MCF 10A (cell line): ENCODE measurements at places on chromosomes 11 and 22. TPM values are rescaled to one million over a fixed set of nuclear protein-coding genes. Genes with fewer than 3 reads are reported as not detected.

GRCh38 chr11:14783788-14784187 lies 108.2 kb downstream of the CYP2R1 start:
- DNase-seq = no peak
- peaks cover 46% of the 10 kb centered on the region for H3K27me3 ChIP-seq
- no peak overlapping the region for H3K4me3 ChIP-seq
- H3K4me1 ChIP-seq = no peaks in the 10 kb centered on the region

DNA sequence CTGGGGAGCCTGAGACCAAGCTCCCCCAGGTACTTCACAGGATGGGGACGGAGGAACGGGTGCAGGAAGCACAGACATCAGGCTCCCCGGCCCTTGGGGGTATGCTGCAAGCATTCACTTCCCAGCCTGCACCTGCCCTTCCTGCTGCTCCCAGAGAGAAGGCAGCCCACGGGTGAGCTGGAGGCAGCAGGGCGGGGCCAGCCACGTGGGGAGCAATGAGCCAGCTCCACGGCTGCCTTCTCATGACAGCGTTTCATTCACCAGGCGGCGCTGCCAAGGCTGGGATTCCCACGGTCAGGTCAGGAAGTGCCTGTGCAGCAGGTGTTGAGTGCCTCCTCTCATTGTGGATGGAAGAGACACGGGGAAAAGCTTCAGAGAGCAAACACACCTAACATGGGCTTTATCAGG lies 14.5 kb upstream of the PHLDA2 start:
- no peak for DNase-seq
- peaks cover 49% of the 10 kb centered on the region for H3K36me3 ChIP-seq
- H3K27me3 ChIP-seq = no peaks in the 10 kb centered on the region
- no peak overlapping the region for H3K4me3 ChIP-seq
- no peaks in the 10 kb centered on the region for H3K4me1 ChIP-seq

Gene SBF2
- total RNA-seq = 28.3 and 28.7 TPM in 2 replicates

DNA sequence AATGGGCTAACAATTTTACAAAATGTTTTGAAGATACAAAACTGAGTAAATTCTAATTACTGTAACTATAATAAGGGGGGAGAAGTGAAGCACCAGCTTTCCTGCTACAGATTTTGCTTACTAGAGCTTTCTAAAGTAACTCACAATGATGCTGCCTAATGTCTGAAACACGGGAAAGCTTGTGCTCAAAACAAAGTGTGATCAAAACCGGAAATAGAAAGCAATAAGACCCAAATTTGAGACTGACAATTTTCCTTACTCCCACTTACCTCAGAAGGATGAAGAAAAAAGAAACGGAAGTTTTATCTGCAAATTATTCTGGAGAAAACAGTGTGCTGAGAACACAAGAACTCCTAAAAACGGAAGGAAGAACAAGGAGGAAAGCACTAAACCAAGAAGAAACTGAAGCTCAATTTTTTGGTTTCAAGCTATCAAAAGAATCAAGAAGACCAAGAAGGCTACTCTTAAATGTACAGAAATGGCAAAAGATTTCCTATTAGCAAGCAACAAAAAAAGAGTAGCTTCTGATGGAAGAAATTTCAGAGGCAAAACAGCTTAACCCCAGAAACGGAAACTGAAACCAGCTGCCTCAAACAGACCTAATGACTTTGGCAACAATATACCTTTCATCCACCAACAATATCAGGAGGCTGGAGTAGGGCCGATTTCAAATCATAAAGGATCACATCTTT lies 33.4 kb downstream of the AMBRA1 start:
- peak overlapping the region; percentile 76 for H3K4me3 ChIP-seq
- H3K4me1 ChIP-seq = peaks cover 39% of the 10 kb centered on the region
- peak; percentile 54 for DNase-seq
- H3K27ac ChIP-seq = peak overlapping the region; percentile 94

DNA sequence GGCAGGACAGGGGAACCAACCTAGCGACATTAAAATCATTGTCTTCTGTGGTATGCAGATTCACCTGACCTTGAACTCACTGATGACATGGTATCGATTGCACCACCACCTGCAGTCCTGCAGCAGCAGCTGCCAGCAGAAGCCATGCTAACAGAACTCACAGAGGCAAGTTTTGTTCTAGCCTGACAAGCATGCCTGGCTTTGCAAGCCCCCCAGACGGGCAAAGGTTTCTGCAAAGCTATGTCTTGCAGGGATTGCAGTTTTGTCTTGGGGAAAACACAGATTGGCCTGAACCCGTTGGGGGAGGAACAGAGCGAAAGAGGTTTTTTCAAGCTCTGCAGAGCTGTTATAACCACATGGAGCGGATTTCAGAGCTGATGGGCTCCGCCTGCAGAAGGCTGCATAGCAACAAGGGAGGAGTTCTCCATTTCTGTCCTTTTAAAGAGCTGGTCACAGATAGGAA lies 221.0 kb downstream of the HIPK3 start:
- H3K27ac ChIP-seq = no peak overlapping the region
- no peak for DNase-seq
- no peak overlapping the region for H3K4me3 ChIP-seq
- H3K27me3 ChIP-seq = peaks cover 16% of the 10 kb centered on the region
- no peaks in the 10 kb centered on the region for H3K4me1 ChIP-seq

GRCh38 chr22:36177160-36177559 lies 16.6 kb upstream of the APOL3 start:
- no peaks in the 10 kb centered on the region for H3K4me1 ChIP-seq
- no peak for DNase-seq
- H3K27me3 ChIP-seq = no peaks in the 10 kb centered on the region
- H3K36me3 ChIP-seq = no peaks in the 10 kb centered on the region

DNA sequence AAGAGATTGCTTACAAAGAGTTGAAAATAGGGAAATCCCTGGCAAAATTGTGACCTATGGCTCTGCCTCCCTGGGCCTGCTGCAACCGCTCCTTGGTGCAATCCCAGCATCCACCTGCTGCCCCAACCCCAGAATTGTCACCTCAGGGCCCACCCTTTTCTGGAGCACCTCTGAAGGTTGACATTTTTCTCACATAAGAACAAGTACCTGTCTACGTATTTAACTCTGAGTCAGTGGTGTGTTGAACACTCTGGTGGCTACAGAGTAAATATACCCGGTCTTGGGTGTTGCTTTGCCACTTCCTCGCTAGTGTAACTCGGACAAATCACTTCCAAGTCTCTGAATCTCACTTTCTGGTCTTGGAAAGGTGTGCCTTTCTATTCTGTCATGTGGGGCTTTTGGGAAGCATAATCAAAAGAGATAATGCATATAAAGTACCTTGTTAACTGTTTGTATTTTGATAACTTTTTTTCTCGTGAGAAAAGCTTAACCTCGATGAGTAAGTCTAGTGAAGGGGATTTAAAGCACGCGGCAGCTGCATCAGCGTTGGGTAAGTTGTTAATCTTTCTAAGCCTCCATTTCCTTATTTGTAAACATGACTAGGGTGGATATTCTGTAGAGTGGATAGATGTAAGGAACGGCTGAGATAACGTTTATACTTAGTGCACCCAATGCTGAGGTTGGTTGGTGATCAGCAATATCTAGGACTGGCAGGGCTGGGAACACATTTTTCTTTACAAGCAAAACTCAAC lies 881.2 kb downstream of the OPCML start:
- H3K4me1 ChIP-seq = no peaks in the 10 kb centered on the region
- no peak overlapping the region for H3K4me3 ChIP-seq
- no peaks in the 10 kb centered on the region for H3K27me3 ChIP-seq
- no peak overlapping the region for H3K27ac ChIP-seq
- no peak for DNase-seq

GRCh38 chr11:78290293-78291176 lies 101.8 kb downstream of the USP35 start:
- H3K4me1 ChIP-seq = peaks cover 30% of the 10 kb centered on the region
- H3K27ac ChIP-seq = peak overlapping the region; percentile 95
- peak; percentile 96 for DNase-seq
- no peaks in the 10 kb centered on the region for H3K27me3 ChIP-seq
- peak overlapping the region; percentile 46 for H3K4me3 ChIP-seq

DNA sequence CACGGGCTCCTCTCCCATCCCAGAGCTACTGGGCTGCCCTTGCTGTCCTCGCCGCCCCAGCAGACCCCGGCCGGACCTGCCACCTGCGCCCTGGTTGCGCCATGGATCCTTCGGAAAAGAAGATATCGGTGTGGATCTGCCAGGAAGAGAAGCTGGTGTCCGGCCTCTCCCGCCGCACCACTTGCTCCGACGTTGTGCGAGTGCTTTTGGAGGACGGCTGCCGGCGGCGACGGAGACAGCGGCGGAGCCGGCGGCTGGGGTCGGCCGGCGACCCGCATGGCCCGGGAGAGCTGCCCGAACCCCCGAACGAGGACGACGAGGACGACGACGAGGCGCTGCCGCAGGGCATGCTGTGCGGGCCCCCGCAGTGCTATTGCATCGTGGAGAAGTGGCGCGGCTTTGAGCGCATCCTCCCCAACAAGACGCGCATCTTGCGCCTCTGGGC lies 382 bp downstream of the RASSF10 start:
- DNase-seq = no peak
- peaks cover 21% of the 10 kb centered on the region for H3K27me3 ChIP-seq
- H3K27ac ChIP-seq = no peak overlapping the region
- no peaks in the 10 kb centered on the region for H3K36me3 ChIP-seq

GRCh38 chr11:17578296-17578695 lies 31.2 kb downstream of the OTOG start:
- H3K27me3 ChIP-seq = peaks cover 34% of the 10 kb centered on the region
- no peak for DNase-seq
- H3K4me1 ChIP-seq = no peaks in the 10 kb centered on the region

DNA sequence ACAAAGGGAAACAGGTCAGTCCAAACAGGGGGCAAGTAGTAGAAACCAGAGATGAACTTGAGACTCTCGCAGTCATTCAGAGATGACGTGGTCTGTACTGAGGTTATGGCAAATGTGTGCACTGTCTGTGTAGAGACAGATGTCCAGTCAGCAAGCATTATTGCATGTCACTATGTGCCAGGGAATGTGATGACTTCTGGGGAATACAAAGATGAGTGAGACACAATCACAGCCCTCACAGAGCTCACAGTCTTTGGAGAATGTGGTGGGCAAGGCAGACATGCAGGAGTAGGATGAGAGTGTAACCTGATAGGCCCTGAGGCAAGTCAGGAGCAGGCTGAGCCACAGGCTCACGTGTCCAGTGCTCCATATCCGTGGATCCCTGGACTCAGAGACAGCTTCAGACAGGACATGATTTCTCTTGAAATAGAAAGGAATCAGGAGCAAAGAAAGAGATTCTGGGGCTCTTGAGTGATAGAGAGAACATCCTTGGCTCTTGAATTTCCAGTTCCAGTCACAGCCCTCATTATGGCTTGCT lies 550.7 kb downstream of the ETS1 start:
- DNase-seq = no peak
- peaks cover 24% of the 10 kb centered on the region for H3K4me1 ChIP-seq
- no peaks in the 10 kb centered on the region for H3K27me3 ChIP-seq
- no peak overlapping the region for H3K27ac ChIP-seq

DNA sequence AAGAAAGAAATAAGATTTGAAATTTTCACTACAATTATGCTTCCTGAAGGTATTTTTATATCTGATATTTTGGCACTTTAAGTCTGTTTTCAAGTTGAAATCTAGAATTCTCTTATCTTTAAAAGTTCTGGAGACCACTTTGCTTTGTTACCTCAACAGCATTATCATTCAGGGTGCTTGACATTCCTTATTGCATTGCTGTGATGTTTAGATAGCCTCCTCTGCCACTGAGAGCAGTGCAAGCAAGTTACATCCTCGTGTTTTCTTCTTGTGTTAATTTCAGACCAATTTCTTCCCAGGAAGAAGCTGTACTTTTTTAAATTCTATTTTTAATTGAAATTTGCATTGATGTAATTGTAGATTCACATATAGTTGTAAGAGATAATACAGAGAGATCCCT lies 333.9 kb upstream of the KIRREL3 start:
- no peaks in the 10 kb centered on the region for H3K27me3 ChIP-seq
- no peaks in the 10 kb centered on the region for H3K4me1 ChIP-seq
- no peaks in the 10 kb centered on the region for H3K36me3 ChIP-seq
- no peak overlapping the region for H3K27ac ChIP-seq

Gene MRPL49
- total RNA-seq = 76.9 and 79.0 TPM in 2 replicates

- H3K4me3 ChIP-seq = no peak overlapping the region
- H3K27me3 ChIP-seq = no peaks in the 10 kb centered on the region
- DNase-seq = no peak
- H3K27ac ChIP-seq = no peak overlapping the region
- H3K4me1 ChIP-seq = peaks cover 9% of the 10 kb centered on the region
- no peaks in the 10 kb centered on the region for H3K36me3 ChIP-seq
Measured at GRCh38 chr11:27558401-27558800, 51.8 kb upstream of the LIN7C start.

GRCh38 chr22:43847376-43848289 lies 14.7 kb downstream of the SULT4A1 start:
- no peaks in the 10 kb centered on the region for H3K4me1 ChIP-seq
- H3K27ac ChIP-seq = no peak overlapping the region
- H3K4me3 ChIP-seq = no peak overlapping the region
- H3K36me3 ChIP-seq = no peaks in the 10 kb centered on the region
- H3K27me3 ChIP-seq = peaks cover 63% of the 10 kb centered on the region

DNA sequence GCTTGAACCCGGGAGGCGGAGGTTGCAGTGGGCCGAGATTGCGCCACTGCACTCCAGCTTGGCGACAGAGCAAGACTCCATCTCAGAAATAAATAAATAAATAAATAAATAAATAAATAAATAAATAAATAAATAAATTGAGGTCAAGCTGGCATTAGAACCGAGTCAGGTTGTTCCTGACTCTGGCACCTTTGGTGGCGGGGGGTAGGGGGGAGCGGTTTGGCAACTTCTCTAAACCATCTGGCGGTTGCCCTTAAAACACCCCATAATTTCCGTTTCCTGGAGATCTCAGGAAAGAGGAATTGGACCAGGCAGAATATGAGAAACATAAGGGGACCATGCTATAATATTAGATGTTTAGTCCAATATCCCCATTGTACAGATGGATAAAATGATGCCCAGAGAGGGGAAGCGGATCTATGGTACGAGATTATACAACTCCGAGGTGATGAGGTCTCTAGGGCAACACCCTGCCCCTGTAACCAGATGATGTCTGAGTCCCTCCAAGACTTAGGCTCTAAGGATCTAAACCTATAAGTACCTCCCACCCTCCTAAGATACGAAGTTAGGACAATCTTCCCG lies 785 bp downstream of the CLPB start:
- DNase-seq = no peak
- H3K27ac ChIP-seq = peak overlapping the region; percentile 95
- H3K4me3 ChIP-seq = peak overlapping the region; percentile 91
- peaks cover 11% of the 10 kb centered on the region for H3K36me3 ChIP-seq

DNA sequence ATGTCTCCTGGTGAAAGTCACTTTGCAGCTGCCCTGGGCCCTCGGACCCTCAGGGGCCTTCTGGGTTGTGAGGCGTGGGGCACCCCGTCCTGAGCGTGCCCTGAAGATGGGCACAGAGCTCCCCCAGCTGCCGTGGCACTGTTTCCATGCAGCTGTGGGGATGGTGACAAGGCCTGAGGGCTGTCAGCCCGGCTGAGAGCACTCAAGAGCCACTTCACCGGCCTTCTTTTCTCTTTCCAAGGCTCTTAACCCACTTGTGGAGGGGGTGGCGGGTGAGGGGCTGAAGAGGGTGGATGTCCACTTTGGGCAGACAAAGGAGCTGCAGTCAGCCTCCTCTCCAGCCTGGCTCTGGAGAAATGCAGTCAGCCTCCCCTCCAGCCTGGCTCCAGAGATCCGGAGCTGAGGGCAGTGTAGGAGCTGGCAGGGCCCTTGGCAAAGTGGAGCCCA lies 239.5 kb downstream of the ST3GAL4 start:
- no peaks in the 10 kb centered on the region for H3K36me3 ChIP-seq
- no peak overlapping the region for H3K27ac ChIP-seq
- DNase-seq = no peak
- H3K27me3 ChIP-seq = peaks cover 22% of the 10 kb centered on the region

GRCh38 chr22:17237038-17237668 lies 17.9 kb upstream of the ADA2 start:
- H3K27ac ChIP-seq = no peak overlapping the region
- no peak for DNase-seq
- H3K4me3 ChIP-seq = no peak overlapping the region
- no peaks in the 10 kb centered on the region for H3K36me3 ChIP-seq
- no peaks in the 10 kb centered on the region for H3K4me1 ChIP-seq

Gene SOX10
- total RNA-seq = not detected in 2 replicates
